Aorta (tissue), 5 donors: ENCODE measurements at places on chromosomes 7 and 10. TPM values are rescaled to one million over a fixed set of nuclear protein-coding genes. Genes with fewer than 3 reads are reported as not detected.
A peak's percentile ranks its signal among the peaks of the same experiment; 100 is the strongest.

- no peak overlapping the region for H3K27ac ChIP-seq
- no peak for DNase-seq
- no peaks in the 10 kb centered on the region for H3K27me3 ChIP-seq
- no peak overlapping the region for H3K4me3 ChIP-seq
- no peaks in the 10 kb centered on the region for H3K4me1 ChIP-seq
Observed at GRCh38 chr7:15033039-15033438, 130.5 kb upstream of the DGKB start.

The AOC1 gene
- total RNA-seq, result 0.72 TPM

The CCDC136 gene
- 29.5 TPM for total RNA-seq

DNA sequence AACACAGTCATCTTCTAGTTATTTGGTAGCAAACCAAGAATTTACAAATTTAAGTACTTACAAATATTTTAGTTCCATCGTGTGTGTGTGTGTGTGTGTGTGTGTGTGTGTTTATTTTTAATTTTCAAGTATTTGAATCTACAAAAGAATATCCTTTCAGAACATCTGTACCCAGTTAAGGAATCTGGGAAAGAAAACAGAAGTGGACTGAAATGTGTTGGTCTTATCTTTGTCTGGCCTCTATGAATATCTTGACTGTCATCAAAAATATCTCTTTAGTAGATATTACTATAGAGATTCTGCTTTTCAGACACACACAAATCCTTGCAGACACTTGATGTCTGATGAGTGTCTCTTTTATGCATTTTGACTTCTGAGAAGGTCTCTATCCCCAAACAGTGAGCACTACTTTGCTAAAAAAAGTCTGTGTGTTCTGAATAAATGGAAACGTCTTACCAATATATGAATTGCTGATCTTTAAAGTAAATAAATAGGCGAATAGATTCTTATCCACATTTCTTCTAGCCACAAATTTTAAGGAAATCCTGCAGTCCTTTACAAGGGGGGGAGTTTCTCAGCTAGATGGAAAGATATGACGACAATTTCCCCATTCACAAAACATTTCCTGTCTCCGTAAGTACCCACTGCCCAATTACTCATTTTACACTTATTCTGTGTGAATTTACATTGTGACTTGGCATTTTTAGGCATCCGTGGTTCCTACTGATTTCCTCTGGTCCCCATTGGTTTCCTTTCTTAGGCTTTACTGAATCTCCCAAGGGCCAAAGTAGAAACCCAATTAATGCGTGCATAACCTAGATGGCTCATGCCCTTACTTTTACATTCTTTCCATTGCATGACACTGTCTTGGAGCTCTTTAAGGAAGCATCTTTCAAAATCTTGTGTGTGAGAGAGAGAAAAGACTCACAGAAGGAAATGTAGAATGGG is 36.0 kb downstream of the NRCAM start:
- no peak overlapping the region for H3K27ac ChIP-seq
- H3K4me3 ChIP-seq, result no peak overlapping the region
- H3K27me3 ChIP-seq, result no peaks in the 10 kb centered on the region
- DNase-seq, result no peak

The LEP gene
- 0.45 TPM for total RNA-seq

The CTAGE8 gene
- 1.2 TPM for total RNA-seq

GRCh38 chr10:77756319-77757232 is 119.0 kb upstream of the KCNMA1 start:
- H3K36me3 ChIP-seq, result no peaks in the 10 kb centered on the region
- no peaks in the 10 kb centered on the region for H3K4me1 ChIP-seq
- no peak for DNase-seq
- H3K27me3 ChIP-seq, result no peaks in the 10 kb centered on the region
- H3K27ac ChIP-seq, result no peak overlapping the region
- H3K4me3 ChIP-seq, result no peak overlapping the region

DNA sequence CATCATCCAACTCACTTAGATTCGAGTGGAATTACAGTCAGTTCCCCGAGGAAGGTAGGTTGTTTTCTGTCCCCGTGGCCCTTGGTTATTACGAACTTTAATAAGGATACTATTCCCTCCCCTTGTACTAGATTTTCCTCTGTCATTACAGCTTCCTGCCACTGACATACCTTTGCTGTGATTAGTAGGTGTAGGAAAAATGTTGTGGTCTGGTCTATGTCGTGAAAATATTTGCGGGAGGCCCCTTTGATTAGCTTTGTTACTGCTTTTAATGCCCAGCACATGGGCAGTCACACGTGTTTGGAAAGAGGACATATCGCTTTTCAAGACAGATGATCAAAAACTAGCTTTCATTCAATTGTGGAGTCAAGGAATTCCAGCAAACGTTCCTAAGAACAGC is 92.2 kb downstream of the GATA3 start:
- H3K36me3 ChIP-seq, result no peaks in the 10 kb centered on the region
- H3K27me3 ChIP-seq, result no peaks in the 10 kb centered on the region
- no peak overlapping the region for H3K4me3 ChIP-seq
- no peak for DNase-seq
- no peak overlapping the region for H3K27ac ChIP-seq

DNA sequence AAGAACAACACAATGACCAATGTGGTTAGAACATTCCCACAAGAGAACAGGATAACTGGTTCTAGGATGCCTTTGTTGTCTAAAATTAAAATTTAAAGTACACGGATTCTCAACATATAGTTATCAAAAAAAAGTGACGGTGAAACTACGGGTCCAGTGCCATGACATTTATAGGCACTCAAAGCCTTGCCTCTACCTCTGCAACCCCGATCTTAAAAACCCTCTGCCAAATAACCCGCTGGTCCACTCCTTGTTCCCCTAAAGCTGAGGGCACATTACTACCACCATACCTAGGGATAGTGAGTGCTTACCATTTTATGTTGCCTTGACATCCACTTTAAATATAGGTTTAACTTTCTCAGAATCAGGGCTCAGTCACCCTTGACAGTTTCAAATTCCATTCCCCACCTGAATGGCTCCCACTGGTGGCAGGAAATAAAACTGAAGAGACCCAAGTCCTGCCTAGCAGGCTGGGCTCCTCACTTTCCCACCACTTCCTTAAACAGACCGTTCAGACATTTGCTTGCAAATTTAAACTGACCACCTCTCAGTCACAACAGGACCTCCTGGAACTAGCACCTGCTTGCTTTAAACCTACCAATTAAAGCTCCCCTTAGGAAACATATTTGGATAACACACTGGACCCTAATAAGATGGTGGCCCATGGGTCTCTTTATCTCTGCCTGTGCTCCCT is 169.9 kb upstream of the ASAH2 start:
- H3K36me3 ChIP-seq, result no peaks in the 10 kb centered on the region
- H3K4me1 ChIP-seq, result no peaks in the 10 kb centered on the region
- DNase-seq, result no peak
- no peak overlapping the region for H3K4me3 ChIP-seq
- H3K27ac ChIP-seq, result no peak overlapping the region
- no peaks in the 10 kb centered on the region for H3K27me3 ChIP-seq

The VGF gene
- not detected for total RNA-seq

The CREB3L2 gene
- total RNA-seq, result 165 TPM

The C10orf143 gene
- 3.2 TPM for total RNA-seq

GRCh38 chr7:131655447-131655846 is 99.0 kb upstream of the PODXL start:
- no peak for DNase-seq
- no peak overlapping the region for H3K4me3 ChIP-seq
- H3K4me1 ChIP-seq, result no peaks in the 10 kb centered on the region
- H3K27me3 ChIP-seq, result no peaks in the 10 kb centered on the region
- no peaks in the 10 kb centered on the region for H3K36me3 ChIP-seq

DNA sequence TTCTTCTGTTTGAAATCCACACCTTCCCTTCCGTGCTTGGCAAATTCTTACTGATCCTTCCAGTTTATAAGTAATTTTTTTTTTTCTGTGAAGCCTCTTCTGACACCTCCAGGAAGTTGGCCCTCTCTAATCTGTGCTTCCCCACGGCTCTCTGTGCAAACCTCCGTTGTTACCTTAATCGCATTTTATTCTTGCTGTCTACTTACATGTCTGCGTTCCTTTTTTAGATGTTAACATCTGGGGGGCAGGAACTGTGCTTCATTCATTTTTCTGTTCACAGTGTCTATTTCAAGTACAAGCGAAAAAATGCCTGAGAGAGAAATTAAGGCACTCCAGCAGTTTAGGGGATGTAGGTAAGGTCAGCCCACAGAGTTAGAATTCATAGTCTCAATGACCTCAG is 8.4 kb upstream of the CAMK1D start:
- no peaks in the 10 kb centered on the region for H3K36me3 ChIP-seq
- no peak overlapping the region for H3K27ac ChIP-seq
- H3K4me1 ChIP-seq, result no peaks in the 10 kb centered on the region
- no peak overlapping the region for H3K4me3 ChIP-seq

The HTR5A gene
- total RNA-seq, result not detected

- DNase-seq, result no peak
- H3K4me3 ChIP-seq, result peak overlapping the region; percentile 36
- H3K27ac ChIP-seq, result no peak overlapping the region
- H3K36me3 ChIP-seq, result no peaks in the 10 kb centered on the region
- H3K4me1 ChIP-seq, result peaks cover 5% of the 10 kb centered on the region
Observed at GRCh38 chr10:91412354-91413087, 2.4 kb downstream of the HECTD2 start.

GRCh38 chr7:55304018-55304762 is 60.9 kb upstream of the LANCL2 start:
- H3K36me3 ChIP-seq, result no peaks in the 10 kb centered on the region
- no peaks in the 10 kb centered on the region for H3K4me1 ChIP-seq
- DNase-seq, result no peak

DNA sequence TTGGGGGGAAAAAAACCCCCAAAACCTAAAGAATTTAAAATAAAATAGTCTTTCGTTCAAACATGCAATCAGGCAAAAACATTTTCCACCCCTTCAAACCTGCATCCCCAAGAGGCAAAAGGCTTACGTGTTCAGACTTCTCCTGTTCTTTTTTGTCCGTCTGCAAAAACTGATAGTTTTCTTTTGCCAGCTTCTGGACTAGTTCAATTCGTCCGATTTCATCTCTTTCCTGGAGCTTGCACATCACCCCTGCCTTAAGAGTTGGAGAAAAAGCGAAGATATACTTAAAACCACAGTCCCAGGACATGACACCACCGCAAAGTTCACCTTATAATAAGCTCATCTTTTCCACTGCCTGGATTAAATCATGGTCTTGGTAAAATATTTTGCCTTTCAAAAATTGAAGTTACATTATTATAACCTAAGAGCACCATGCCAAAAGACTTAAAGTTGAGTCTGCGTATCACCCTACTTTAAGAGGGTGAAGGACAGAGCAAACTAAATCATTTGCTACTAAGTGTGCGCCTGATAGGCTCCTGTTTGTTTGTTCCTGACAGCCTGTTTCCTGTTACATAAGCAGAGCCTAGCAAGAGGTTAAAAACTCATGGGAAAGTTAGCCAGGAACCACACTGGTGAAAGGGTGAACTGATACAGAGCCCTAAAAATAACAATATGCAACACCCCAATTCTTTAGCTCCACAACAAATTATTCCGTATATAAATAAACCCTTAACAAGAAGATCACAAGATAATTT is 137.0 kb downstream of the RAPGEF5 start:
- H3K4me3 ChIP-seq, result peak overlapping the region; percentile 93
- no peak for DNase-seq
- no peaks in the 10 kb centered on the region for H3K27me3 ChIP-seq
- peak overlapping the region; percentile 87 for H3K27ac ChIP-seq
- no peaks in the 10 kb centered on the region for H3K36me3 ChIP-seq

DNA sequence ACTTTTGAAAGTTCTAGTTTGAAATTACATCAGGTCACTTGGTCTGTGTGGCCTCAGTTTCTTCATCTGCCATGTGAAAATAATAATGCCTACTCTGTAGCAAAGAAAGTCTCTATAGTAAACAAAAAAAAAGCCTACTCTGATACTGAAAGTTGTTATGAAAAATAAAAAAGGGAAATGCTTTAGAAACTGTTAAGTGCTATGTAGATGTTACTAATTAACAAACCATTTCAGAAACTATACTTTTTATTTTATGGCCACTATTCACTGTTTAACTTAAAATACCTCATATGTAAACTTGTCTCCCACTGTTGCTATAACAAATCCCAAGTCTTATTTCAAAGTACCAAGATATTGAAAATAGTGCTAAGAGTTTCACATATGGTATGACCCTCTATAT is 50.6 kb downstream of the CFTR start:
- H3K4me1 ChIP-seq, result no peaks in the 10 kb centered on the region
- H3K36me3 ChIP-seq, result no peaks in the 10 kb centered on the region
- H3K27ac ChIP-seq, result no peak overlapping the region
- no peak for DNase-seq
- H3K27me3 ChIP-seq, result peaks cover 2% of the 10 kb centered on the region
- H3K4me3 ChIP-seq, result no peak overlapping the region

- no peak overlapping the region for H3K4me3 ChIP-seq
- no peaks in the 10 kb centered on the region for H3K4me1 ChIP-seq
- H3K27ac ChIP-seq, result no peak overlapping the region
- no peaks in the 10 kb centered on the region for H3K27me3 ChIP-seq
- no peak for DNase-seq
- no peaks in the 10 kb centered on the region for H3K36me3 ChIP-seq
Observed at GRCh38 chr7:95931460-95932232, 159.3 kb downstream of the DYNC1I1 start.
